ENCODE measurements at places on chromosomes 7 and 10.

DNA sequence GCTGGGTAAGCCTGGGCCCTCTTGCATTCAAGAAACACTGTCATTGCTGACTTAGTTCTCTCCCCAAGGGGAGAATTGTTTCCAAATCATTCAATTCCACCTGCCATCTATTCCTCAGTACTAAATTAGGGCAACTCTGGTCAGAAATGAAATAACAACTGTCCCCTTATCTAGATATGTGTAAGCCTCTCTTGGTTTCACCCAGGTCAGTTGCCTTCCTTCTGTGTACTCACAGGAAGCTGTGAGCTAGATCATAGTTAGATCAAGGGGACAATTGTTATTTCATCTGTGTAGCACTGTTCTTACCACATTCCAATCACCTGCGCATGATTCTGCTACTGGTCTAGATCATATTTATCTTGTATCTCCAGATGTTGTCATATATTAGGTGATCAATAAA lies 483.0 kb upstream of the SORCS1 start:
- no peak for DNase-seq

- DNase-seq = no peak
These were observed 35.3 kb downstream of the KCNH2 start for GRCh38 chr7:150942591-150943452.

DNA sequence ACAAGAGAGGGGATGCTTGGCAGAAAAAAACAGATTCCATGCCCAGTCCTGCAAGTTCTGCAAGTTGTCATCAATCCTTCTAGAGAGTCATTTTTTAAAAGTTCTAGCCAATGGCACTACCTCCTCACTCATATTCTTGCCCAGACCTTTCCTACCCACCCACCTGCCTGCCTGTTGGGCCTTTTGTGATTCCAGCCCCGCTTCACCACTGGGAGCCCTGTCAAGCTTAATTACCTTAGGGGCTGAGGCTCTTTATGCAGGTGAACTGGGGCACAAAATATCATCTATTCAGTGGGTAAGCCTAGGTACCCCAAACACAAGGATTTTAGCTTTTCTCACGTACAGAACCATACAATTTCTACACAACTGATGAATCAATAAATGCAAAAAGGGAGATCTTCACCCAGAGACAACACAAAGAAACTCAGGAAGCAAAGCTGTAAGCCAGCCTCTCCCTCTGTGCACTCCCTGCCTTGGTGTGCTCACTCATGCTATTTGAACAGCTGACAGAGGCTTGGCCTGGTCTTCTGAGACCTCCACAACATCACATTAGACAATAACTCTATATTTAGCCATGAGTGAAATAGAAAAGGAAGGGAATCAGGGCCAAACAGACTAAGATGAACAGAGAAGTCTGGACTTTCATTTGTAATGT lies 222.6 kb downstream of the HTR7 start:
- no peak for DNase-seq

- no peak for DNase-seq
These were observed 12.8 kb upstream of the FMC1 start for GRCh38 chr7:139328375-139328774.

DNA sequence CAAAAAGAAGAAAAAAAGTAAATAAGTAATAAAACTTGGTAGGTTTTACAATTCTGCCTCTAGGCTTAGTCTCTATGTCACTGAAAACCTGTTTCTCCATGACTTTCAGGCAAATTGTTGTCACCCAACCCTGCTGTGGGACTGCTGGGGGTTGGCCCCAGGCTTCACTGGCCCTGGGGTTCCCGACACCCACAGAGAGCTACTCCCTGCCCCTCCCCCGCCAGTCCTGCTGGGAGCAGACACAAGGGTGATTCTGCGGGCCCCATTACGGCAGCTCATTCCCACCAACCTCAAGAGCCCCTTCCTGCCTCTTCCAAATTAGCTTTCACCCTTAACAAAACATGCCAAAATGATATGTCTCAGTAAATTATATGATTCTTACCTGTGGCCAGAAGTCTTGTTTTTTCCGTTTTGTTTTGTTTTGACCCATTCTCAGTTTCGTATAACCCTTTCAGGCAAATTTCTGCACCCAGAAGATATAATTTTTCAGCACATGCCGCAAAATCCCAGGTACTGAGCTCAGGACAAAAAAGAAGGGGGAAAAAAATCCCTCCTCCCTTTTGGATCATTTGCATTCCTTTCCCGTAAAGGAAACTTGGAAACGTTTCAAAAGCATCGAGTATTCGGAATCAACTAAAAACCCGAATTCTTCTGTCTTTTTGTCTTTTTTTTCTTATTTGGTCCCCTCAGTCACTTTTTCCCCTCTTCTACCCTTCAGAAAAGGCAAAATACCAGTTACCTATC lies 27.8 kb downstream of the CHST15 start:
- DNase-seq = no peak

- DNase-seq = no peak
These were observed 26.0 kb downstream of the BNIP3 start for GRCh38 chr10:131955591-131956340.

- no peak for DNase-seq
These were observed 946.3 kb downstream of the CNTNAP2 start for GRCh38 chr7:147062897-147063296.

- no peak for DNase-seq
These were observed 11.5 kb downstream of the GLCCI1 start for GRCh38 chr7:7980134-7980533.

- no peak for DNase-seq
These were observed 111.8 kb downstream of the EGFR start for GRCh38 chr7:55130395-55131141.

DNA sequence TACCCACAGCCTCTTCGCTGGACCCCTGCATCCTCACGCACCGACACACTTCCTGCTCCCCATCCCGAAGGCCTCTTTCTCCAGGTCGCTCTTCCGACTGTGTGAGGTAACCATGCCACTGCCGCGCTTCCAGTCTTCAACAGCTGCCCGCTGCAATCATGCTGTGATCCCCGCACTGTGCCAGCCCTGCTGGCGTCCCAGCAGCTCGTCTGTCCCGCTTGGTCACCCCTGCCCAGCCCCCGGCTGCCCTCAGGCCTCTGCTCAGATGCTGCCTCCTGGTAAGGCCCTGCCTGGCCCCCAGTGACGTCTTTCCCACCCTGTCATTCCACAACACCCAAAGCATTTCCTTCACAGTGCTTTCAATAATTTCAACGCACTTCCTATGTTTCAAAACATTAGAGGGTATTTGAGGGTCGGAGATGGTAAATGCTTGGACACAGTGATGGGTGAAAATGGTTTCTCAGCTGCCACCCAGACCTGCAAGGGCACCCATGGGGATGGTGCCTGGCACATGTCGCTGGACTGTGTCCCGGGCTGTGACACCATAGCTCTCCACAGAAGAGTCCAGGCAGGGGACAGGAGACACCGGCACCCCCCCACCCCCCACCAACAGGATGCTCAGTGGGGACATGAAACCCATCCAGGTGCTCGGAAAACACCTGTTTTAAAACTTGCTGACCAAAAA lies 125.2 kb downstream of the MAD1L1 start:
- no peak for DNase-seq

- DNase-seq = no peak
These were observed 530.9 kb upstream of the AUTS2 start for GRCh38 chr7:69067397-69067796.
